CD8-positive, alpha-beta T cell (primary cell): ENCODE measurements at places on chromosomes 16 and 17. TPM values are rescaled to one million over a fixed set of nuclear protein-coding genes. Genes with fewer than 3 reads are reported as not detected.

DNA sequence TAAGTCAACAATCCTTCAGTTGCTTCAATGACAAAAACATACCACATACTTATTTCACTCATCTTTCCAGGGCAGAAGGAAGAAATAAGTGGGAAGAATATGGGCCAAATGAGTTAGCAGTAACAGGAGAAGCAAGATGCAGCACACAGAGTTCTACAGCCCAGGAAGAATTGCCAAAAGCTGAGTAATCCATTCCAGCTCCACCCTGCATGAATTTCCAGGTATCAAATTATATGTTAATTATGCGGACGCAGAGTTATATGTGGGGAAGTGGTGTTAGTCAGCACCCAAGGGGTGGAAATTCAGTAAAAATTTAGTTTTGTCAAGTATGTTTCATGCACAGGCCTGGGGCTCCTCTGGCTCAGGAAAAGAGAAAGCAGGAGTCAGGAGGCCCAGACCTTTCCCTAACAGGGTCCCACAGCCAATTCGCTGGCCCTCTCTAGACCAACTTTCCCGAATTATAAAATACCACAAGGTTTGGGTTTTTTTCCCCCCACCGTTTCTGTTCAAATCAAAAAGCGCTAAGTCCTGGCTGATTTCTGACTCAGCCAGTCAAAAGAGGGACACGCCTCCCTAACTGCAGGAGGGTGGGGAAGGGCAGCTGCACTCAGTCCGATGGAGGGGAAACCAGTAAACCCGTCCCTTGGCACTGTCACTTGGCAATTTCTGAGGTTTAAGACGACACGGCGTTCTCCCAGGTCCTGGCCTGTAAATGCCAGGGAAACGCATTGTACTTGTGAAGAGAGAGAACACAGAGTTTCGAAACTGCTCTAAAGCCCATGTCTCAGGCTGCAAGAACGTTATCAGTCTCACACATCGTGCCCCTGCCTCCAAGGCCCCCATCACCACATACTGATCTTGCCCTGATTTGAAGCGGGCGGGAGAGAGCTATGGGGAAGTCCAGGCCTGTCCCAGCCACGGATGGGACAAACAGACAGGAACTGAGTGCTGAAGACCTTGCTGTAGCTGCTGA, 58.1 kb downstream of the ZFHX3 start:
- DNase-seq, result no peak

GRCh38 chr17:19342611-19343255, 19.8 kb downstream of the B9D1 start:
- no peak for DNase-seq

Gene ZNF469
- total RNA-seq, result 0.83 TPM

Gene ECI1
- 11.0 TPM for total RNA-seq

DNA sequence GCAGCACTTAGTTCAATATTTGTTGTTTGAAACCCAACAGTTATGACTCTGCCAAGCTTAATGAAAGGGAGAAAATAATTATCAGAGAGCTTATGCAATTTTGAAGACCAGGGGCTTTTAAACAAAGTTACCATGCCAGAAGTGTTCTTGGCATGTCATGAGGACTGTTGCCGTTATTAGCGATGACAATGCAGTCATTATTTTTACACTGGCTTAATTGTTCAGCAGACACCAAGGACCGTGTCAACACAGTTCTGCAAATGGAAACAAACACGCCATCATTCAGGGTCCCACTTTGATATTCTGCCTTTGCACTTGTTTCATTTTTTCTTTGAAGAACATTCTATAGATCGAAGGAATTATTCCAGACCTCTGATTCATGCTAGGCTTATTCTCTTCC, 518.5 kb downstream of the CDH13 start:
- DNase-seq, result no peak

Gene SERPINF2
- 0.22 TPM for total RNA-seq

Gene DNASE1L2
- 0.38 TPM for total RNA-seq

Gene IL17C
- total RNA-seq, result 0.56 TPM

Gene FNDC8
- total RNA-seq, result not detected

- DNase-seq, result no peak
Measured at GRCh38 chr17:50945779-50946222, 79.6 kb upstream of the TOB1 start.

DNA sequence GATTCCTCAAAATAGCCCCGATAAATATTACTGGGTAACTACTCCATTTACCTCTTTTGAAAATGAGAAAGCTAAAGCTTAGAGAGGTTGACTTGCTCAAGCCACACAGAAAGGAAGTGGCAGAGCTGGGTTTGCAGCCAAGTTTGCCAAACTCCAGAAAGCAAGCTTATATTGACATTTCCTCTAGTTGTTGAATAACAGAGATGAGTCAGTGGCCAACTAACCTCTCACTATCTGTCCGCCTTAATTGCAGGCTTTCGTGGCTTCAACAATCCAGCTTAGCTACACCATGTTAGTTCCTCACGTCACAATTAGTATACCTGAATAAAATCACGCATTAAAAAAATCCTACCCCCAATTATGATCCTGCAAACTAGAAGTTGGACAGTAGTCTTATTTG, 151.7 kb downstream of the CNTNAP4 start:
- DNase-seq, result no peak
